ENCODE measurements at places on chromosomes 1 and 21.

- no peak for DNase-seq
Measured at GRCh38 chr1:28114844-28115243, 26.4 kb upstream of the EYA3 start.

GRCh38 chr1:200252531-200252930 is 157.3 kb downstream of the ZNF281 start:
- no peak for DNase-seq

- DNase-seq = no peak
Measured at GRCh38 chr1:58524353-58524945, 22.1 kb downstream of the OMA1 start.

- no peak for DNase-seq
Measured at GRCh38 chr21:36882776-36883175, 83.7 kb downstream of the HLCS start.

Measured in NCI-H1048 (cell line).